Karpas-422 (cell line): ENCODE measurements at places on chromosomes 12 and 14.
A peak's percentile ranks its signal among the peaks of the same experiment; 100 is the strongest.

- DNase-seq = no peak
These were observed 265.3 kb downstream of the SOX5 start for GRCh38 chr12:23684121-23684520.

DNA sequence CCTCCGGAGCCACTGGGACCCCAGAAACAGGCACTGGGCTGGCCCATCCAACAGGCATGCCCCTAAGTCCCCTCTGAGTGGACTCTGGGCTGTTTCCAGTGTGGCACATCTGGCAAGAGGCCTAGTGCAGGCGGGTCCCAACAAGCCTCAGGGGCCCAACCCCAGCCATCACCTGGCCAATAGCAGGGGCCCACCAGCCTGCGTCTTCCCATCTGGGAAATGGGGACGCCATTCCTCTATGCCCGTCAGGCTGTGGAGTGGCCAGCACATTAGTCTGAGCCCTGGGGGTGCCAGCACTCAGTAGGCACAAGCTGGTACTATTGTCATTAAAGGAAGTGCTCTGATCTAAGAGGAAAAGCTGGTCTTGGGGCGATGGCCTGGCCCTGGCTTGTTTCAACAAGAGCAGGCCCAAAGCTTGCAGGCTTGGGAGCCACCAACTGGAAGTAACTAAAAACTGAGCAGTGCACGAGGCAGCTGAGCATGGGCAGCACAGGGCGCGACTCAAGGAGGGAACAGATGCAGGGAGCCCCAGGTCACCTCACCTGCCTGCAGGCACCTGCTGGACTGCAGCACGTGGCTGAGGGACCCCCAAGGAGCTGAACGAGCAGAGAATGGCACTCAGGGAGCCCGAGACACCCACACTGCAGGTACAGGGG lies 8.4 kb downstream of the DEGS2 start:
- DNase-seq = no peak

GRCh38 chr12:69630191-69630590 lies 19.5 kb upstream of the LRRC10 start:
- DNase-seq = peak; percentile 54

- no peak for DNase-seq
These were observed 44.0 kb upstream of the LRTM2 start for GRCh38 chr12:1776170-1776921.

- peak; percentile 45 for DNase-seq
These were observed 17.2 kb downstream of the WSCD2 start for GRCh38 chr12:108146035-108146893.

GRCh38 chr12:124827588-124828184 lies 36.0 kb downstream of the SCARB1 start:
- no peak for DNase-seq
